ENCODE measurements at places on chromosomes 6 and 20.

- peak; percentile 26 for DNase-seq
Observed at GRCh38 chr6:70124882-70125545, 177.9 kb downstream of the COL9A1 start.

DNA sequence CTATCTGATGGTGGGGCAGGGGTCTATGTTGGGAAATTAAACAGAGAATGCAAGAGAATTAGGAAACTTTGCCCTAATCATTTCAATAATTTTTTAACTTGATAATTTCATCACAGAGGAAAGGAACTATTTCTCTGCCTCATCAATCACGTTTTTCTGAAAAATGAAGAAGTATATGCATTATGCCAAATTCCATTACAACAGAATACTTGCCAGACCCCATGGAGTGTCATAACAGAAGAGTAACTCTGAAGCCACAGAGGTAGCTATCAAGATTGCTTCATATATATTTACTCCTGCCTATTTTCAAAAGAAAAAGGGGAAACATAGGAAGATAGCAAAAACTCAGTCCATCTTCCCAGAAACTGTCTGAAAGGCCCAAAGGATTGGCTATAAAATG lies 5.7 kb upstream of the USP49 start:
- no peak for DNase-seq

DNA sequence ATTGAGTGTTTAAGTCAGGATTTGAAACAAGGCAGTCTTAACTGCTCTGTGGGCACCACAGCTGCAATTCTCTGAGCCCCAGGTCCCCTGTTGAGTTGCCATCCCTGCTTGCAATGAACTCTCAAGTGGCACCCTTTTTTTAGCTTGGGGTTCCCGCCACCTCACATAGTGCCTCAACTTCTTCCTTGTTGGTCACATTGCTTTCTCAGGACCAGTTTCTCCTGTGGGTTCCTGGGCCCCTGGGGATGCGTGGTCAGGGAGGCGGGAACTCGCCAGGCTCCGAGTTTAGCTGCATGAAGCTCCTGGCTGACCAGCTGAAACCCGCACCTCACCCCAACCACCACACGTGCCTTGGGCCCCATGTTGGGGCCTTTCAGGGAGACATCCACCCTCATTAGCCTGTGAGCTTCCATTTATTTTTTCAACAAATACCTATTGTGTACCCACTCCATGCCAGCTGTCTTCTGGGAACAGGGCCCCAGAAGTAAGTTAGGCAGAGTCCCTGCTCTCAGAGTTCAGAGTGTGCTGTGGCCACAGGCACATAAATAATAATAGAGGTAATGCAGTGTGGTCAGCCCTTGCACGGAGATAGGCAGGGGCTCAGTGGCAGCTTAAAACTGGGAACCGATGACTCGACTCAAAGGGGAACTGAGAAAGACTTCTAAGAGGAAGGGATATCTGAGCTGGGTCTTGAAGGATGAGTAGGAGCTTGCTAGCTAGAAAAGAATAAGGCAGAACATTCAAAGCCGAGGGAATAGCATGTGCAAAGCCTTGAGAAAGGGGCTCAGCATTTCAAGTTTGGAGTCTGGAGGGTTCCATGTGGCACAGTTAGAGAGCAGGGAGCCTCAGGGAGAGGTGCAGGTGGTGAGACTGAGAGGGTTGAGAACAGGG lies 33.9 kb upstream of the FAM83D start:
- no peak for DNase-seq

GRCh38 chr6:2426561-2427340 lies 181.3 kb upstream of the GMDS start:
- peak; percentile 23 for DNase-seq

DNA sequence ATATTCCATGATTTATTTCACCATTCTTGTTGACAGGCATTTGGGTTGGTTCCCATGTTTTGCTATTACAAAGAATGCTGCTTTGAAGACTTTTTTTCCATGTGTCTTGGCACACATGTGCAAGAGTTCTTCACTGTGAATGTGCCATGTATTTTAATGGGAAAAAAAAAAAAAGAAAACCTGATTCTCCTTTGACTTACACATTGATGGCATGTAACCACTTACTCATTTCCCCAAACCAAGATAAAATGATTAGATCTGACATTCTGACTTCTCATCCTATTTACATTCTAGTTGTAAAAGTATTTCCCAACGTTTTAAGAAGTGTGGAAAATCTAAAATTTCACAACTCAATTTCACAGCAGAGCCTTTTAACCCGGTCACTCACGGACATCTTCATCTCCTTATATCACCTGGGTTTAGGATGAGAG lies 4.4 kb downstream of the CAP2 start:
- DNase-seq, result no peak

DNA sequence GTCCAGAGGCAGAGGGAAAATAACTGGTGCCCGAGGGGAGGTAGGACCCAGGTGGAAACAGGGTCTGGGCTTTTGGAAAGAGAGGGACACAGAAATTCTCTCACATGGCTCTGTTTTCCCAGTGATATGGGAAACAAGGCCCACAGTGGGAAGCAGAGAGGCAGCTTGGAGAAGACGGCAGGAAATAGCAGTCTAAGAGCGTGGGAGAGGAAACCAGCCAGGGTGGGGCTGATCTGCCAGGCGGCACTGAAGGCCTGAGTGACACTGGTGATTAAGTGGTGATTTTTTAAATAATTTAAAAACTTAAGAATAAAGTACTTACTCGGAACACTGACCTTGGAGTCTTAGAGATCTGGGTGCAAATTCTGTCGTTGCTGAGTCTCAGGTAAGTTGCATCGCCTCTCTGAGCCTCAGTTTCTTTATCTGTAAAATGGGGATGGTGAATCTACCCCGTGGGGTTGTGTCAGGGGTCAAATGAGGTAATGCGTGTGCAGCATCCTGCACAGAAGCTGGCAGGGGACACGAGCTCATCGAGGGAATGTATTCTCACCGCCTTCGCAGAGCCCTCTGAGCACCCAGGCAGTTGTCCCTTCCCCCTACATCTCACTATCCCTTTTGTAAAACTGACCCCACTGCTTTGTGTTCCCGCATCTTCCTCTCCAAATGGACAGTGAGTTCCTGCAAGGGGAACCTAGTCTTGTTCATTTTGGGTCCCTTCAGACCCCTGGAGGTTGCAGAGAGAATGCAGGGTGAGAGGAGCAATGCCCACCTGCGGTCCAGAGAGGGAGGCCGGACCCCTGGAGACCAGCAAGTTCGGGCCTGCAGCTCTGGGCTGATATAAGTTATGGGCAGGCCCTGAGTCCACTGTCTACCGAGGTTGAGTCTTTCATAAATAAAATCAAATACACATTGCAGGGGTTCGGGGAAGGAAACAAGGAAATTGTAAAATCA lies 228.6 kb upstream of the PMEPA1 start:
- DNase-seq, result no peak

DNA sequence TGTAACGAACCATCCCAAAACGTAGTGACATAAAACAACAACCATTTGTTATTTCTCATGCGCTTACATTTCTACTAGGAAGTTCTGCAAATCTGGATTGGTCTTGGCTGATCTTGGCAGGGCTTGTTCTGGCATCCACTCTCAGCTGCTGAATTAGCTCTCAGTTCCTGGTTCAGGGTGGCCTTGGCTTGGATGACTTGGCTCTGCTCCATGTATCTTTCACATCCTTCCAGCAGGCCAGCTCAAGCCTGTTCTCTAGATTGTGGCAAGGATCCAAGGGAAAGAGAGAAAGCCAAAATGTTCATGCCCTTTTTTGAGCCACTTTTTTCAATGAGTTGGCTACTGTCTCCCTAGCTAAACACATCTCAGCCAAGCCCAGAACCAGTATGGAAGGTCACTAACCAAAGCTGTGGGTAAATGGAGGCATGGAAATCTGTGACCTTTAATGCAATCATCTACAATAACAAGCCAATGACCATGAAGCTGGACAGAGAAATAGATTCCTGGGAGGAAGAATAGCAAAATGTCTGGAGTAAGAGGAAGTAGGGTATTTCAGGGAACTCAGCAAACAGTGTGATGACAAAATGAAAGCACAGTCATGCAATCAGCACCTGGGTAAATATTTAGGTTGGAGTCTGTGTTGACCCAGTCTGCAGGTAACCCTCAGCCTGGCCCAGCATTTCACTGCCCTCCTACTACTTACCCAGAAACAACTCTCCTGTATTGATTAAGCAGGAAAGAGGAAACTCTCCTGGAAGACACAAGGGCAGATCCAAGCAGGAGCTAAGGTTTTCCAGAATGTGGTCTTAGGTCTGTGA lies 32.7 kb upstream of the SNAP25 start:
- no peak for DNase-seq
